ENCODE measurements at places on chromosomes 16 and 17. TPM values are rescaled to one million over a fixed set of nuclear protein-coding genes. Genes with fewer than 3 reads are reported as not detected.

THAP11 gene
- 101 TPM for polyA plus RNA-seq

CHP2 gene
- polyA plus RNA-seq = not detected

BCAR1 gene
- polyA plus RNA-seq = not detected

CD19 gene
- 185 TPM for polyA plus RNA-seq

SMYD4 gene
- polyA plus RNA-seq = 12.7 TPM
